ENCODE measurements at places on chromosomes 16 and 17.

- no peak for DNase-seq
These were observed 11.9 kb downstream of the PITPNC1 start for GRCh38 chr17:67388986-67389385.

DNA sequence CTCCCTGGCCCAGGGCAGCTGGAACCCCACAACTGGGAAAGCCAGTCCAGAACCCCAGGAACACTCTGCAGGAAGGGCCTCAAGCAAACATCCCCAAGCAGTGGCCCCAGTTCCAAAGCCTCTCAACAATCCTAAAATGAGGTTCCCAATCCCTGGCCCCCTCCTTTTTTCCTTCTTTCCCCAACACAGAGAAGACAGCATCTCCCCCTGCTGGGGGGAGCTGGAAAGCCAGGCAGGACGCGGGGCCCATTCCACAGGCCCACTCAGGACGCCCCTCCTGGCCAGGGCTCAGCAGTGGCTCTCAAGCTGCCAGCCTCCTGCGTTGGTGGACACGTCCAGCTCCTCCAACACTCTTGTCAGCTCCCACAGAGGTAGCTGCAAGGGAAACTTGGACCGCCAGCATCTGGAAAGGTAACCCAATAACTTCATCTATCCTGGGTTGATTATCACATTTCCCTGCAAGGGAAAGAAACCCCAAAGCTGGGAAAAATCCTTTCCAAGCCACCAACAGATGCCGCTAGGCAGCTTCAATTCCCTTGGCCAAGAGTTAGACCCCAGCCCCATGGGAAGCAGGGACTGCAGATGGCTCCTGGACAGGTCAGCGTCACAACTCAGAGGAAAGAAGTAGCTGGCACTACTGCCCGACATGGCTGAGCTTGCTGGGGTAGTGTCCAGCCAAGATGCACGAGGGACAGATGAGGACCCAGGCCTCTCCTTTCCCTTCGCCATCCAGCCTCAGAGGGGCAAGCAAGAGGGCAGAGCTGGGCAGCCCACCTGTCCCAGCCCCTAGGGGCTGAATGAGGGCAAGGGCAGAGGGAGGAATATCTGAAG lies 7.6 kb downstream of the HDAC5 start:
- DNase-seq = no peak

DNA sequence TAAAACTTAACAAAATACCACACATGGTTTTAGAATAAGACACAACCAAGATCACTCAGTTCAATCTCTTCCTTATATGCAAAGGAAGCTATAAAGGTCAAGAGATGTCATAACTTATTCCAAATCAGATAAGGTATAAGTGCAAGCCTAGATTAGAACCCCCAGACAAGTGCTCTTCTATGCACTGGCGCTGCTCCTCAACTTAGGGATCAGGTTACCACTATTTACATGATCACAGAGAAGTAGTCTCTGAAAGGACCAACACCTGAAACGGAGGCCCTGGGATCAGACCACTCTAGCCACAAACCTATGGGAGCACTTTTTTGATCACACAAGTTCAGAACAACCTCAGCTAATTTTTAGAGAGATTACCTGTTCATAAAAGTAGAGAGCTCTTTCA lies 16.6 kb downstream of the COPS3 start:
- no peak for DNase-seq

DNA sequence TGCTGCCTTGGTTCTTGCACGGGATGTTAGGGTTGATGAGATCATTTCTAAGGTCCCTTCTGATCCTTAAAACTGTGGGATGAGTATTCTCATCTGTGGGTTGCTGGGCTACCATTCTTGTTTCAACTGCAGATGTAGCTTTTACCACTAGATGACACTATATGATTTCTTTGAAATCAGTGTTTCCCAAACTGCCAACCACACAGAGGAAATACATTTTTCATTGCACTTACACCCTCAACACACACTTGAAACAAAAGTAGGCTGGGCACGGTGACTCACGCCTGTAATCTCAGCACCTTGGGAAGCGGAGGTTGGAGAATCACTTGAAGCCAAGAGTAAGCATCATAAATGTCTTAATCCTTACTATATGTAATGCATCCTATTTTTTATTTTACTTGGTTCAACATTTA lies 15.3 kb downstream of the LCMT1 start:
- DNase-seq = no peak

DNA sequence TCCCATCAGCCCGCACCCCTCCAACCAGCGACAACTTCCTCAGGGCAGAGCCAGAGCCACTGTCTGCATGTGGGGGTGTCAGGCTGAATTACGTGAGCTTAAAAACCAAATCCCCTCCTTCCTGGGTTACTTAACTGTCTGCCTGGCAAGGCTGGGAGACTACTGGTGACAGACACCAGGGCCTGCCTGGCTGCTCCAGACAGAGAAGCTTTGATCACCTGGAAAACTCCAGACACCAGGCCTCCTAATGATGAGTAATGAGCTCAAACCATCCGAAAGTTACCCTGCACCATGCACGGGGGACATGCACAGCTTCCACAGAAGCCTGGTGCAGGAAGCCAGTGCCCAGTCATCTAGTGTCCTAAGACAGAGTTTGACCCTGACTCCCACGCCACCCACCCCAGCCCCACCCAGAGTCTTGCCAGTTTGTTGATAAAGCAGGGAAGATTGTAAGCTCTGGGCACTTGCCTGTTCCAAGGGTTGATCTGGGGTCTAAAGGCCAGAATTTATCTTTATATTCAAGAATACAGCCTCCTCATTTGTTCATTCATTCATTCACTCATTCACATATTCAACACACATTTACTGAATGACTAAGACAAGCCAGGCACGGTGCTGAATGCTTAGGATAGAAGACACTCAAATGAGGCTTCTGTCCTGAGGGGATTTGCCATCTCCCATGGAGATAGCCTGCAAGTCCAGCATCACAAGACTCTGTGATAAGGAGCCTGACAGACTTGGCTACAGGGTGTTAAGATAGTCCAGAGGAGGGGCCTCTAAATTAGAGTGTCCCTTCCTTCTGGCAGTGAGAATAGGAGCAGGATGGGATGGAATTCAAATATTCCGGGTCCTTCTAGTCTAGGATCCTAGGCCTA lies 7.2 kb upstream of the CCDC182 start:
- no peak for DNase-seq

DNA sequence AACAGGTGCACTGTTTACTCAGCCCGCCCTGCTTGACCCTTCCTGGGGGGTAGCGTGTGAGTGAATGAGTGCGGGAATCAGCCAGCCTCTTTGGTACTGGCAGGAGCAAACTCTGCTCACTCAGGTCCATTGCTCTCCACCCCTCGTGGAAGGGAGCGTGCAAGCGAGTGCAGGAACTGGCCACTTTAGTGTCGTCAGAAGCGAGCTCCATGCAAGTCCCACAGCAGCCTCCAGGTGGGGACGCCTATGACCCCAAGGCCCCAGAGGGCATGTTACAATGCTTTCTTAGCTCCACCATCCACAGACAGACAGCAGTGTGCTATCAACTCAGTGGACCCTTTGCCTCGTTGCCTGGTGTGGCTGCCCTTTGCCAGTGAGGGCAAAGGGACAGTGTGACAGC lies 1025.1 kb upstream of the CDH8 start:
- no peak for DNase-seq

DNA sequence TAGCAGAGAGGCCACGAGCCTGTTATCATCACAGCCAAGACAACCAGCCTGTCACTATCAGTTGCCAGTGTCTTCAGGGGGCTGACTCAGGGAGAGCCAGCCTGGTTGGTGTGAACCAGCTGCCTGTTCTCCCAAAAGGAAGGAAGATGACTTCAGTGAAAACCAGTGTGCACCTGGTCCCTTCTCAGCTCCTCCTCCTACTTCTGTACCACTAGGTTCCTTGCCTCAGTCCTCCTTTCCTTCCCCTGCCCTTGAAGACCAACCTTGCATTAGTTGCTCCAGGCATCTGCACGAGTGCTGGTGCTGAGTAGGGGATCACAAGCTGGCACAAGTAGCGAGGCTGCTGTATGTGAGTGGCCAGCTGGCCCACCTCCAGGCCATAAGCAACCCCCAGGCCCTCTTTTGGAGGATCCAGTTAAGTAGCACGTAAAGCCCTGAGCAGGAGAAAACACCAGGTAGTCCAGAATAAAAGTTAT lies 8.5 kb downstream of the TUBG1 start:
- DNase-seq = no peak

DNA sequence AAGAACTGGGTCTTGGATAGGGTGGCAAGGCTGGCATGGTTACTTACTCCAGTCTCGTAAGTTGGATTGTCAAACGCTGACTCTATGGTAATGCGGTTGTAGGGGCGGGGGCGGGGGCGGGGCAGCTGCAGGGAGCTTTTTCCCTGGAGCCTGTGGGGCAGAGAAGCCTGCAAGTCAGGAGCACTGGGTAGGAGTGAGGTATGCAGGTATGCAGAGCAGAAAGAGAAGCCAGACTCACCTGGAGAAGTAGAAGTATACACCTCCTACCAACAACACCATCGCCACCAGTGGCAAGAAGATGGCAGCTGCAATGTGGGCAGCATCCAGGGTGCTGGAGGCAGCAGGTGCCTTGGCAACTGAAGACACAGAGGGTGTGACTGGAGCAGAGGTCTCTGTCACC lies 4.8 kb upstream of the PHF12 start:
- DNase-seq = no peak

- DNase-seq = no peak
These were observed 37.3 kb upstream of the AXIN2 start for GRCh38 chr17:65598746-65599145.

DNA sequence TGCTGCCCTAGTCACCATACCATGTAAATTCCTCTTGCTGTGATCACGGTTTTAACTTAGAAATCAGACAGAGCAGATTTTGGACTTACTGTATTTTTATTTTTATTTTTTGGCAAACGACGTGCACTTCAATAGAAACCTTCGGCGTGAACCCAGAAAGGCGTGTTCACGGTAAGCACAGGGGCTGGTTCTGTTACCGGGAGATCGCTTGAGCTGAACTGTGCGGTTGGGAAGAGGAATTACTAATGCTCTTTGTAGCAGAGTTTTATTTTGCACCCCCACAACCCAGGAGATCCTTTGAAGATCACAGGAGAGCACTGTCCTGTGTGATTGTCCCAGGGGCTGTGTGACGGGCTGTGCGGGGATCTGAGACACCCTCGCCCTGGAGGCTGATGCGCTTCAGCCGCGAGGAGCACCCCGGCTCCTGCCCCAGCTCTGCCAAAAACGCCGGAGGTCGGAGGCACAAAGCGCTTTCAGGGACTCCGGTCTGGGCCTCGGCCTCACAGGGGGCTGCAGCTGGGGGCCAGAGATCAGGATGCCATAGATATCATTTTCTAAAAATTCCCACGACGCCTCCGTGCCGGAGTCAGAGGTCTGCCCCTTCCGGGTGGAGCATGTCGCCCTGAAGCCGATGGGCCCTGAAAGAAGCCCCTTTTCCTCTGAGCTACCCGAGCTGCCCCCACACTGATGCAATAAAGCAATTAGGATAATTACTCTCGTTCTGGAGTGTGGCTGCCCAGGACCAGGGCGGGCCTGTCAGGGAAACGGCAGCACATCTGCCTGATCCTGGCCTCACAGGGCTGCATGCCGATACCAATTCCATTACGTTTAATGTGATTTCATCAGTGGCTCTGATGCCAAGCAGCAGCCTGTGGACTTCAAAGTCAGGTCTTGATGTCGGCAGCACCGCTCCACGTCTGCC lies 71.8 kb downstream of the LMF1 start:
- no peak for DNase-seq

Measured in stimulated activated CD8-positive, alpha-beta memory T cell treated with anti-CD3 and anti-CD28 coated beads, Interleukin-2, amount 100 ng/mL, for 1 hour (primary cell).